ENCODE measurements at places on chromosomes 3 and 15. TPM values are rescaled to one million over a fixed set of nuclear protein-coding genes. Genes with fewer than 3 reads are reported as not detected.

Gene C3orf70
- 6.5 TPM for total RNA-seq

Gene DNAJC17
- 19.0 TPM for total RNA-seq

Gene GRAMD2A
- 0.39 TPM for total RNA-seq

Gene CHRM5
- not detected for total RNA-seq

Gene LTK
- total RNA-seq: 0.69 TPM

Gene MESP1
- 1.6 TPM for total RNA-seq

Gene A4GNT
- total RNA-seq: not detected

- DNase-seq: no peak
Observed at GRCh38 chr3:155517903-155518302, 224.4 kb upstream of the STRIT1 start.

- DNase-seq: no peak
Observed at GRCh38 chr15:32646291-32646690, 4.8 kb downstream of the SCG5 start.

- no peak for DNase-seq
Observed at GRCh38 chr3:168157099-168157700, 61.5 kb upstream of the GOLIM4 start.

DNA sequence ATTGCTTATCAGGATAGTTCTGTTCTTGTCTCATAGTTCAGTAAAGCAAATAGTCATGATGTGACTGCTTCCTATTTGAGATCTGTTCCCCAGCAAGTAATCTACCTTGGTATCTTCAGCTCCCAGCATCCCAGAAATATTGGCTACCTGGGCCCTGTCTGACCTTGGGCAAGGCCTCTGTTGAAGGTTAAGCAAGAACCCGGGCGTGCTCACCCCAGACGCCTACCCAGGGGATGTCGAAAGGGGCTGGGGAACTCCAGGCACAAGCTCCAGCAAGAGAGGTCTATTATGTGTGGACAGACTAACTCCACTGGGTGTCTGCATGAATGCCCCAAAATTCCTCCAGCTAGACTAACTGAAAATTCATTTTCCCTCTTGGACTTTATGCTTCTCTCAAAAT is 37.3 kb upstream of the IGF1R start:
- DNase-seq: no peak

- DNase-seq: no peak
Observed at GRCh38 chr3:64147211-64147610, 78.1 kb downstream of the PRICKLE2 start.

GRCh38 chr15:52097180-52097579 is 15.4 kb downstream of the BCL2L10 start:
- no peak for DNase-seq

GRCh38 chr3:134959516-134959915 is 164.5 kb downstream of the EPHB1 start:
- DNase-seq: no peak

DNA sequence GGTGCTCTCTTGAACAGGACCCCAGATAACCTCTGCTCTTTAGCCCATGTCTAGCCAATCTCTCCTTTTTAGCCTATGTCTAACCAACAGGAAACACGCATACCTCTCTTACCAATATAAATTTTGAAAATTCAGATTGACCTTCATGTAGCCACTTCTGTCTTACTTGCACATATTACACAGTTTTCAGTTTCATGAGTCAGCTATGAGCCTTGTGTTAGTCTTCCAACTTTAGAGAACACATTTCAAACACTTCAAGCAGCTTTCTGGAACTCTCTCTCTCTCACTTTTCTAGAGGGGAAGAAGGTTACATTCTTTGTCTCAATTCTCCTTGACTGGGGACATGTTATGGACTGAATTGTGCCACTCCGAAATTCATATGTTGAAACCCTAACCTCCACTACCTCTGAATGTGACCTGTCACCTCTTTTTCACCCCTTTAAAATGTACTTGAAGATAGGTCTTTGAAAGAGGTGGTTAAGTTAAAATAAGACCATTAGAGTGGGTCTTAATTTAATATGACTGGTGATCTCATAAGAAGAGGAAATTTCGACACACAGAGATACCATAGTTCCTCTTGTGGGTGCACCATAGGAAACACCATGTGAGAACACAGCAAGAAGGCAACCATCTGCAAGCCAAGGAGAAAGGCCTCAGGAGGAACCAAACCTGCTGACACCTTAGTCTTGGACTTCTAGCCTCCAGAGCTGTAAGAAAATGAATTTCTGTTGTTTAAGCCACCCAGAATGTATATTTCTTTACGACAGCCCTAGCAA is 480.3 kb upstream of the ALCAM start:
- DNase-seq: no peak

- no peak for DNase-seq
Observed at GRCh38 chr15:58232281-58233065, 94.3 kb downstream of the AQP9 start.

DNA sequence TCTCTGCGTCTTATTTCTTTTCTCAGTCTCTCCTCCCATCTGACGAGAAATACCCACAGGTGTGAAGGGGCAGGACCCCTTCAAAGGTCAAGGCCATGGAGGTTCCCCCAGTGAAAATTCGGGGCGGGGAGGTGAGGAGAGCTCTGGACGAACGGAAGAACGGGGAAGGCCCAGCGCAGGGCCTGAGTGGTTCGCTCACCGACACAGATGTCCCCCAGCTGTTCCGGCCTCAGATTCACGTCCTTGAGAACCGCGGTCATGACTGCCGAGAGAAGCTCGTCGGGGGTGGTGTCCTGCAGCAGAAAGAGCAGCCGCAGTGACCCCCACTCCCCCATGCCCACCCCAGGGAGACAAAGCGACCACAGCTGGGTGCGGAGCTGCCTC is 542 bp downstream of the ACAA1 start:
- no peak for DNase-seq

DNA sequence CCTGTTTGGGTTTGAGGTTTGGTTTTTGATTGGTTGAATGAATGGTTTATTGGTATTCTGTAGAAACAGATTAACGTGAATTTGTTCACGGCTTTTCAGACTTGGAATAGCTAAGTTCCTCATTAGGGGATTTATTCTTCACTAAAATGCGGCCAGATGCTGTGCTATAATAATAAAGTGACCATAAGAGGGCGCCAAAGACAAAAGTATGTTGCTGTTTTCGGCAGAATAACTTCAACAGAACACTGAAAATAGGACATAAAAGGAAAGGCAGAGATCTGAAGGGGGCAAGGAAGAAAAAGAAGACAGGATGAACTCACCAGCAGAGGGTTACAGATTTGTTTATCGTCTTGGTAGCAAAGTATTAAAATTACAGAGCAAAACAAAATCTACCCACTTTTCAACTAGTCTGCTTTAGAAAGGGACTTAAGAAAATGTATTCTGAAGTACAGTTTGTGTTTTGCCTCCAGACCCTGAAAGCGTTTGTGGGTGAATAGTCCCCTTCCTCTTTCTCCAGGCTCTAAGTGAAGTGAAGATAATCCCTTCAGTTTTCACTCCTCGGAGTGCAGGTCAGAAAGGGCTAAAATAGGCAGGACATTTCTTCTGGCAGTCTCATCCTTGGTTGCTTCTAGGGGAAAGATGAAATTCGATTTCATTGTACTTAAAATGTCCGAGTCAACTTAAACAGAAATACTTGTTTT is 147.6 kb downstream of the IL20RB start:
- peak; percentile 44 for DNase-seq

DNA sequence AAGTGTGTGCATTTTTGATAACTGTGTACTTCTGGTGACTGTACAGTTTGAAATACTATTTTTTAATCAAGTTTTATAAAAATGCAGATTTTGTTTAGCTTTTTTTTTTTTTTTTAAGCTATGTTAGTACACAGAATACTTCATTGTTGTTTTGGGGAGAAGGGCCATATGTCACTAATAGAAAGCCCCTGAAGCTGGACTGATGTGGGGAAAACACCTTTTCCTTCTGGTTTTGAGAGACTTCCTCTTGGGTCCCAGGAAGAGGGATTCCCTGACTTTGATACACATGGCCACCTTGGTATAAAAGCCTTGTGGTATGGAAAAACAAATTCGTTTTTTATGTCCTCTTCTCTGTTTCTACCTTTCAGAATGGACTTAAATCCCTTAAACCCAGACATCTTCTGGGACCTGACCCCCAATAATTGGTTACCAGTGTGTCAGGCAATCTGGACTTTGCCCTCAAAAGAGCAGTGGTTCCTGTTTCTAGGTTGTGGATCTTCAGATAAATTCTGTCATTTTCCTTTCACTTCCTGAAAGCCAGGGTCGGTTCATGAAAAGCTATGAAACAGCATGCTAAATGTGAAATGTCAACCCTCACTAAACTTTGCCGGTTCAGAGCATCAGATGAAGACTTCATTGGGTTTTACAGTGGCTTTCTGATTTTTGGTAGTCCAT is 31.1 kb upstream of the BLOC1S6 start:
- no peak for DNase-seq

GRCh38 chr3:184405075-184406030 is 25.5 kb downstream of the CHRD start:
- no peak for DNase-seq

DNA sequence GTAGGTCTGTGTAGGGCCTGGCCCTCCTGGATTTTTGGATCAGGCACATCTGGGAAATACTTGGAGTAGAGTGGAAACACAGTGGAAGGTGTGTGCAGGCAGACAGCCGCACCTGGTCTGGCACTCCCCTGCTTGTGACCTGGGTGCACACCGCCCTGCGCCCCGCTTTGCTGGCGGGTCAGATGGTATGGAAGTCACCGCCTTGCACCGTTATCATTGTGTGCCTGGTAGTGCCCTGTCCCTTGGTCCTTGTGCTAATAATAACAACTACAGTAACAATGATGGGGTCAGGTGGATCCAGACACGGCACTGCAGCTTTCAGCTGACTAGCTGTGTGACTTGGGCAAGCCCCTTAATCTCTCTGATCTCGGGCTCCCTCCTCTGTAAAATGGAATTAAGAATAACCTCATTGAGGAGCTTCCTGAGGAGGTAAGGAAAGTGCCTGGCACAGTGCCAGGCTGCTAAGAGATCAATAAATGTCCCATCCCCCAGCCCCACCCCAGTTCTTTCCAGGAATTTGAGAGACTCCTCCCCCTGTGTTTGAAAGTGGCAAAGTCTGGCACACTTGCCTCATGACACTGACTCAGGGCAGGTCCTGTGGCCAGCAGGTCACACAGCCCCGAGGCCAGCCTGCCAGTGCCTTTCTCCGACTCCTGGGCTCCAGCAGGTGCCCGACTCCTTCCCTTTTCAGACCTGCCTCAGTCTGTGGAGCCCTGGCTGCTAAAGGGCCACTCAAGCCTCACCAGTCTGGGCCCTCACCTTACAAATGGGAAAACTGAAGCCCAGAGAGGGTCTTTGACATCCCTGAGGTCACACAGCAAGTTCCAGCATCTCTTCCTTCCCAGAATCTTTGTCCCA is 9.8 kb downstream of the ISG20 start:
- DNase-seq: no peak

GRCh38 chr3:152405915-152406802 is 137.4 kb downstream of the MBNL1 start:
- DNase-seq: peak; percentile 75

GRCh38 chr15:63447017-63447676 is 57.2 kb upstream of the USP3 start:
- no peak for DNase-seq

- no peak for DNase-seq
Observed at GRCh38 chr3:148319960-148320359, 377.7 kb upstream of the AGTR1 start.
